ENCODE measurements at places on chromosomes 7 and 10.

- peak; percentile 97 for DNase-seq
These were observed 6.5 kb downstream of the VSIR start for GRCh38 chr10:71766717-71767419.

DNA sequence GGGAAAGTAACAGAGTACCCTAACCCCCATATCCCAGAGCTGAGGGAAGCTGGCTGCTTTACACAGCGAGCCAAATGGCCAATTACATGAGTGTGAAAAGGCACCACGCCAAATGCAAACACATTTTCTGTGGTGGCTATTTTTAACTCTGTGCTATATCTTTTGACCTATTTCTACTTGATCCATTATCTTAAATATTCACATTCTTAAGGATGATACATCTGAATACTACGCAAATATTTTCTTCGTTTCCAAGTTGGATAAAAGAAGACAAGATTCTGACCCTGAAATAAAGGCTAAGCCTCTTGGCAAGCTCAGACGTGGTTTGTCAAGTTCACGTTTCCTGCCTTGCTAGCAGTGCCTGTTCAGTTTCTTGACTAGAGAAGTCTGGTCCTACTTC is 146.7 kb upstream of the TMEM196 start:
- DNase-seq = peak; percentile 90

DNA sequence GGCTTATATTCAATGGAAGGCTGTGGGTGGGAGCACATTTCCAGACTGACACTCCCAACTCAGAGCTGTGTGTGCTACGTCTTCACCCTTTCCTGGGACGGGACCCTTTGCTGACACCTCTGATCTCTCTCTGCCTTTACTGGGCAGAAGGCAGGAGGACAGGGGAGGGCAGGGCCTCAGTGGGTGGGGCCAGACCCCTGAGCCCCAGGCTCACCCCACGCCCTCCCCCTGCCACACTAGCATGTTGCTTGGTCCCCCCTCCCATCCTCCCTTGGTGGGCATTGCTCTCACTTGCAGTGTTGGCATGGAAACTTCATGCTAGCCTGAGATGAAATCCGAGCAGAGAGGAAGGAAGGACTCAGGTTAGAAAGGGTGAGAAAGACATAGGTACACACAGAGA is 18.4 kb downstream of the TMEM273 start:
- DNase-seq = no peak

DNA sequence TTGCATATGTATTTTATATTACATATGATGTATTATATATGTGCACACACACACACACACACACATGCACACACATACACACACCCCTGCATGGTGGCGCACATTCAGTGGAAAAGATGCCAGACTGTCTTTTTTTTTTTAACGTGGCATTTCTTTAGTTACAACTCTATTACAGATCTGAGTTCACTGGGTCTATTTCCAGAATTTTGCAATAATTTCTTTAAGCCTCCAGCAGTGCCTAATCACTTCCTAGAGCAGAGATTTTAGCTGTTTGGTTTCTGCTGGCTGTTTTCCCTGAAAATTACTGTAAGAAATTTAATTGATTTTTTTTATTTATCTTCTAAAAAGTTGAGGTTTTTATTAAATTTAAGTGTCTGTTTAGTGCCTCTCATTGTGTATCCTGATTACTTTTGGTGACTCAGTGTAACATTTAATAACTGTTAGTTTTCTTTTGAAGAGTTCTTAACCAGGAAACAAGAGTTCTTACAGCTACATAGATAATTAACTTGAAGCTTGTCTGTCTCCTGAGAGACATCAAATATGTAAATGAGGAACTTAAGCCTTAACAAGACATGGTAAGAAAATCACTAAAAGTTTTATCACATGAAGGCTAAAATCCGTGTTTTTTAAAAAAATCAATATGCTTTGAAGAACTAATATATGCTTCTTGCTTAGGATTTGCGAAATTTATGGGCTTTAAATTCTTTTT is 232.0 kb downstream of the MDFIC start:
- DNase-seq = no peak

DNA sequence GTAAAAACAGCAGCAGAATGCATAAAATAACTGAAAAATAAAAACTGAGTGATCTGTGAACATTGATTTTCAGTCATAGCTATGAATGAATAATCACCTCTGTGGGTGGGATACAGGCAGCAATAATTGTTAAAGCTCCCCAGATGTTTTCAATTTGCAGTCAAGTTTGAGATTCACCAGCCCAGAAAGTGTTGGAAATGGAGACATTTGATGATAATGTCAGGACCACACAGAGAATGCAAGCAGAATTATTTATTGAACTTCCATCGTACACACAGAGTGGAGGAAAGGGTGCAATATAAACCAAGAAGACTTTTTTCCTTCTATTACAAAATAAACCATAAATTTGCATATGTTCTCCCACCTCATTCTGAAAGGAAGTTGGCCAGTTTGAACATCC is 601.7 kb downstream of the ANKRD7 start:
- no peak for DNase-seq
